Right ventricle myocardium superior (tissue), 1 donor: ENCODE measurements at places on chromosomes 11 and 22.
A peak's percentile ranks its signal among the peaks of the same experiment; 100 is the strongest.

DNA sequence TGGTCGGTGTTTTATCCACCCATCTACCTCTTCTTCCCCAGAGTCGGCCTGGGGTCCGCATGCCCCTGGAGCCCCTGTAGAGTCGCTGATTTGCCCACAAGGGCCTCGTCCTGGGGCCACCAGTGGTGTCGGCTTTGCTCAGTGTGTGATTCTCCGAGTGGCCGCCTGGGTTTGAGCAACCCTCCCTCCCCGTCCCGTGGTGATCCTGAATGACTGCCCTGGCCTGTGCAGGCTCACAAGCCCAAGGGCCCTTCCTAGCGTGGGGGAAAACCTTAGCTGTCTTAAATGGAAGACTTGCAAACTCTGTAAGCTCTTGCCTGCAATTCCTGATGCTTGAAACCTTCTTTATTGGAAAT, 128.3 kb downstream of the OSBP2 start:
- DNase-seq: no peak

DNA sequence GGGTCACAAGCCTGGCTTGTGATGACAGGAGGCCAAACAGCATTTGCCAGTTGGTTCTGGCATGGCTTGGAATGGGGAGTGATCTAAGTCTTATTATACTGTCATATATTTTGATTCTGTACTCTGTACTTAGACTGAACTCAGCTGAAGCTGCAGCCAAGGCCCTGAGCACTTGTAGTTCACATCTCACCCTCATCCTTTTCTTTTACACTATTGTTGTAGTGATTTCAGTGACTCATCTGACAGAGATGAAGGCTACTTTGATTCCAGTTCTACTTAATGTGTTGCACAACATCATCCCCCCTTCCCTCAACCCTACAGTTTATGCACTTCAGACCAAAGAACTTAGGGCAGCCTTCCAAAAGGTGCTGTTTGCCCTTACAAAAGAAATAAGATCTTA, 843 bp downstream of the OR56B1 start:
- no peak for DNase-seq

DNA sequence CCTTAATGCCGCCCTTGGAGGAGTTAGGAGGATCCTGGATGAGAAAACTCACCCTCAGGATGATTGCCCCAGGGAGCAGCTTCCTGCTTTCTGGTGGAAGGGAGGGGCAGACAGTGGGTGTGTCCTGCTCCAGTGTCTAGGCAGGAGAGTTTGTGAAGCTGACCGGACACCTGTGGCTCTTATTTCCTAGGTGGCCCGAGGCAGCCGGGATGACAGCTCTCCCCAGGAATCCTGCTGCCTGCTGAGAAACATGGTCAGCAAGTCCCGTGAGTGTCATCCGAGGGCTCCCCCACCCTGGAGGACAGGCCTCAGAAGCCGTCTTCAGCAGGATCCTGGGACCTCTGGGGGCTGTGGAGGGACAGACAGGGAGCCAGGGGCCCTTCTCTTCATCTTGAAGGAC, 50.4 kb downstream of the ST3GAL4 start:
- no peak for DNase-seq

DNA sequence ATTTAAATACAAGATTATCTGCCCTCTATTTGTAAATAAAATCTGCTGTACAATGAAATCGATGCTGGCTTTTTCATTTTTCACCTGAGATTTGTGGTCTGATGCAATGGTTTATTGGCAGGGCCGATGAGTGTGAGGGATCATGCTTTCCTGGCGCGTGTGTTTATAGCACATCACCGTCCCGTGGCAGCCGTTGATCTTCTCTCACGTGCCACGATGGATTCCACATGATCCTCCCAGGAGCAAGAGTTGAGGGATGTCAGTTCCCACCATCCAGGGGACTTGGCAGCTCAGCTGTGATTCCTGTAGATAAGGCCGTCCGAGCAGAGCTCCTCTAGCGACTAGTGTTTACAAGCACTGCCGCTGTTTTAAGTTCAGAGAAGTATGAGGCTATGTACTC, 213.7 kb downstream of the TBC1D22A start:
- no peak for DNase-seq

- no peak for DNase-seq
Observed at GRCh38 chr11:57072640-57073039, 83.9 kb downstream of the OR5AK2 start.

DNA sequence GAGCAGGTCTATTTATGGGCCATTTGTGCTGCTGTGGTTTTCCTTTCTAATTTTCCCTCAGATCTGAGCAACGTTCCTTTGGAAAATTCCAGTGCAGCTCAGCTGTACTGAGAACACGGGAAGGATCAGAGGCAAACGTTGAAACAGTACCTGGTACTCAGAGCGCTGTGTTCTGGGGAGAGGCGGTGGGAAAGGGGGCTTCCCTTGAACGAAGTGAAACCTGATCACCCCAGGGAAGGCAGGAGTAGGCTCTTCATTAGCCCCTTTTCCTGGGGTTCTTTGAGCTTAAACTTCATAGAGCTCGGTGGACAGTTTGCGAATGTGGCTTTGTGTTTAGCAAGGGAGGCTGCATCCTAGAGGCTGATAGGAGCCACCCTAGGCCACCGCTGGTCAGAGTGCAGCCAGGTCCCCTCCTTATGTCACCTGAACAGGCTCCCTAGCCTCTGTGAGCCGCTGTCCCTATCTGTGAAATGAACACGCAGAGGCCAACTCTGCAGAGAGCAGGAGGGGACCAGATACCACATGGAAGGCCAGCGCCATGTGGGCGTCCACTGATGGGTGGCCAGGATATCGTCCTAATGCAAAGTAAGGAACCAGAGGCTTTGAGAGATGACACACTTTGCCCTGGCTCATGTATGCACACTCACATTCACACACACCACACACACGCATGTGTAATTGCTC, 1464.8 kb downstream of the BRD1 start:
- DNase-seq: no peak

GRCh38 chr11:76322540-76322939, 58.4 kb downstream of the THAP12 start:
- no peak for DNase-seq

- no peak for DNase-seq
Observed at GRCh38 chr11:93921695-93922468, 71.5 kb upstream of the VSTM5 start.

GRCh38 chr22:19998991-19999820, 17.4 kb downstream of the ARVCF start:
- peak; percentile 60 for DNase-seq

DNA sequence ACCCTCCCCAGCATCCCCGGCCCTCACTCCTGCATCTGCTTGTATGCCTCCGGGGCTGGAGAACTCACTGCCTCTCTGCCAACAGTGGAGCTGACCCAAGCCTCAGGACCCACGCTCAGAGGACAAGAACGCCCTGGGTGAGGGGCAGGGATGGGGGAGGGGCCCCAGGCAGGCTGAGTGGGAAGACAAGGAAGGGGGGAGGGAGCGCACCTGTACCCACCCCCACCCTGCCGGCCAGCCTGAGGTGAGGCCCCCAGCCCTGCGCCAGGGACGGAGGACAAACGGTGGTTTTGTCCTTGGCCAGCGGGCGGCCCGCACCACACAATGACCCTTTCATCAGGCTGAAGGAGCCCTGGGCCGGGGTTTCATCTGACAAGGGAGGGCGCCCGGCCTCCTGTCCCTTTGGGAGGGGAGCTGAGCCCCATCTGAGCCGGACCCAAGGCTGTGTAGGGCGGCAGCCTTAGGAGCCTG, 10.0 kb downstream of the WNT7B start:
- DNase-seq: no peak

DNA sequence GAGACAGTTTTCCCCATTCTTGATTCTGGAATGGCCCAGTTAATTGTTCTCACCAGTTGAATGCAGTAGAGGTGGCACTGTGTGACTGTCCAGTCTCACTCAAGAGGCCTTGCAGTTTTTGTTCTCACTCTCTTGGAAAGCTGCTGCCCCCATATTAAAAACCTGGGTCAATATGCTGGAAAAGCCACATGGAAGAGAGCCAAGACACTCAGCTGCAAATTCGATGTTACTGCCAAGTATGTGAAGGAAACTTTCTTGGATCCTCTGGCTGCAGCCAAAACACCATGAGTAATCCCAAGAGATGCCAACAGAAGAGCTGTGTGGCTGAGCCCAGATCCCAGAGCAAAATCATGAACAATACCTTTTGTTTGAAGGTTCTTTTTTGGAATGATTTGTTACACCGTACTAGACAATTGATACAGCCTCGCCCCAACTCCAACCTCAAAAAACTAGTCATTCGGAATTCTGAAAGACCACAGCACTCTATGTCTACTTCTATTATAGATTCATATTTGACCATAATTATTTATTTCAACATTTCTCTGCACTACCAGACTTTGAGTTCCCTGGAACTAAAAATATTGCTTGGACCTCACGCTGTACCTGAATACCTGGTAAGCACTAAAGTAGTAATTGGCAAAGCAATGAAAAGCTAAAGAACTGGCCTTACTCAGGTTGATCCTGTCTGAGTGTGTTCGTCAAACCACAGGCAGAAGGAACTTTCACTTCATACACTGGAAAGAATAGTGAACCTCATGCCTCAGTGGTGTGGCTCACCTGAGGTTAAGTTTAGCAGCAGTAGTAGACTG, 378.8 kb downstream of the ETS1 start:
- peak; percentile 36 for DNase-seq

DNA sequence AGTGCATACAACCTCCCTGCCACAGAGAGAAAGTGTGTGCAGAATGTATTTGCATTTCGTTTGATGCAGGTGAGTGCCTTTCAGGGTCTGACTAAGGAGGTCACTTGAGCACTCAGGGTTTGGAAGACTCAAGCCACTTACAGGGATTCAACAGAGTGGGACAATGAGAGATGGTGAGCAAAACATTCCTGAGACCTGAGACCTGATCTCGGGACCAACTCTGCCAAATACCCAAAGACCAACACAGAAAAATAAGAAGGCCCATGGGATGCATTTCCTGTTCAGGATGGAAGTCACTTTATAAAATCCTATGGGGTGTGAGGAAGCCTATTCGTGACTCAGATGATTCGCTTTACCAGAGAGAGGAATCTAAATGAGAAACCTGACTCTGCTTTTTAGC, 65.2 kb upstream of the LARGE1 start:
- no peak for DNase-seq

DNA sequence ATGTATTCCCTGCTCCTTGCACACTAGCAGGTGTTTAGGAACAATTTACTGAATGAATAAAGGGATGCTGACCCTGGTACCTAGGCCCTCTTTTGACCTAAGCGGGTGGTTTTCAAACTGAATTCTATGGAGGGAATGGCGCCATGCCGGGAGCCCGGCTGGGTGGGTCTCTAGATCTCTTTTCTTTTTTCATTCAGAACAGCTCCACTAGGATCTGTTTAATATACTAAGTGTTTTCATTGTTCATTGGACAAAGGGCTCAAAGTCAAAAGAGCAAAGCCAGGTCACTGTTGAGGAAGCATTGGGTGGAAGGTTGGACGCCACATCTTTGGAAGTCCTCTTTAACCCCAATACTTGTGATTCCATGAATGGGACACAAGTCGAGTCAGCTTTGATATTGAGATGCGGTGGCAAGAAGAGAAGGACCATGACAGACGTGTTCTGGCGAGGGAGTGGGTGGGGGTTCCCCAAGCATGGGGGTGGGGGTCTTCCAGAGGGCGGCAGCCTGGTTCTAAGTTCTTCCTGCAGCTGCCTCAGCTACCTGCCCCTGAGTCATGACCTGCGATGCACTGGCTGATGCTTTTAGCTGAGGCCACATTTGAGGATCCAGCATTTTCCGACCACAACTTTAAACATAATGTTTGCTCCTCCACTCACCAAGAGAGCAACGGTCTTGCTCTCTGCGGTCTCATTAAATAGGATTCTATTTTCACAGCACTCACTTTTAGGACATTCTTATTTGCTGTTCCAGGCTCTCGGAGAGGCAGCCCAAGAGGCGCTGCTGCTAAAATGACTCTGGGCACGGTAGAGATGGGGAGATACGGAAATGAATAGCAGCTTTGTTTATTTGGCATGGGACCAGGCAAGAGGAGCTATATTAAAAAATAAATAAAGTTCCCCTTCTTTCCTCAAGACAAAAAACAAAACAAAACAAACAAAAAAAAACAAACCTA, 100.6 kb downstream of the FBXO7 start:
- no peak for DNase-seq

DNA sequence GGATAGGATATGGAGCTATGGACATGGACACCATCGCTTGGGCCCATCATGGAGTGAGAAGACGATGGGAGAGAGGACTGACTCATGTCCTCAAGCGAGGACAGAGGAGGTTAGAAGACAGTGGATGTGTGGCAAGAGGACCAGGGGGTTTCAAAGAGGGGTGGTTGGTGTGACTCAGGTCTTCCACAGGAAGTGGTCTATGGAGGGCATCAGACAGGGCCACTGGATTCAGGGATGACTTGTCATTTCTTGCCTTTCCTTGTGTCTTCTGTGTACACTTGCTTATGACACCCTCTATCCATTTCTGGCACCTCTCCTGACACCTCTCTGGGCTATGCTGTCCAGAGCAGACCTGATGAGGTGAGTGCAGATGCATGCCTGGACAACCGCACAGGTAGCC, 115.4 kb downstream of the OSBP2 start:
- no peak for DNase-seq

- DNase-seq: no peak
Observed at GRCh38 chr11:48079596-48079995, 99.2 kb downstream of the PTPRJ start.

DNA sequence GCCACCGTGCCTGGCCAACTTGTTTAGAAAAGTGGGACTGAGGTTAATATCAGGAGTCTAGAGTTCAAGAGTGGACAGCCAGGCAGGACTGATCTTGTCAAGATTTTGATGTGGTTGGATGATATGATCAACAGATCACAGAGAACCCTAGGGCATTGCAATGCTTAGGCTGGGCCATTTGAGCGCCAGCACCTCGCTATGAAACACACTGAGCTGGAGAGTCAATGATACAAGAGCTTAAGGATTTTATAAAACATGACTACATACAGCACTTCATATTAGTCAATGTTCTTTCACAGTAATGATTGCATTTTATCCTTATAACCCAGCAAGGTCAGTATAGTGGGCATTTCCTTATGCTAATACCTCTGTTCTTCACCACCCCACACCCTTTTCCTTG, 15.4 kb upstream of the PEX26 start:
- DNase-seq: no peak

DNA sequence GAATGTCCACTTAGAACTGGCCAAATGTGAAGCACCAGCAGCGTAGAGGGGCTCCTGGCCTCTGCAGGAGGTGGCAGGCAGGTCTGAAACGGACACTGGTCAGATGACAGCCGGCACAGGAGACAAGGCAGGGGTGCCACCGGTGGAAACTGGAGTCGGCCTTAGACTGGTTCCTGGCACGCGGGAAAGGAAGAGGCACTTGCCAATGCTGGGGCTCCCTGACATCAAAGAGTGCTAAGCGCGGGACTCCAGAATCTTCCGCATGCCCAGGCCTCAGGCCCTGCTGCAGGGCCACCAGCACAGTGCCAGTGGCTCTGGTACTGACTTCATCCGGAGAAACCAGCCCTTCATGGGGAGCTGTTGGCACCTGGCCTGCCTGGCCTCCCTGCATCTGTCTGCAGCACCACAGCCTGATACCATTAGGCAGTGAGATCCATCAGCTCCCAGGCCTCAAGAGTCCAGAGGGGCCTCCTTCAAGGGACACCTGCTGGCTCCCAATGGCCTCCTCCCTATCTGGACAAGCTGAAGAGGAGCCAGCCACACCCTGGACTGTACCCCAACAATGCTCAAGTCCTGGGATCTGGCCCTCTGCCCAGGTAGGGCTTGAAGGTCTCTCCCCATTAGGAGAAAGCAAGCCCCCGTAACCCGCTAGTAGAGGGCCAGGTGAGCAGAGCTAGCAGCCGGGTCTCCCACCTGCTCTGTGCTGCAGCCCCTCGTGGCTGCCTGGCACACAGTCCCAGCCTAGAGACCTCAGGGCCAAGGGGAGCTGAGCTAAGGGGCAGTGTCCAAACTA, 29.7 kb upstream of the GNB1L start:
- DNase-seq: peak; percentile 27

GRCh38 chr11:19711911-19712280, 741 bp upstream of the NAV2 start:
- DNase-seq: no peak
